ENCODE measurements at places on chromosomes 16 and 17.

- no peak for DNase-seq
These were observed 60.7 kb downstream of the HS3ST3A1 start for GRCh38 chr17:13541032-13541480.

DNA sequence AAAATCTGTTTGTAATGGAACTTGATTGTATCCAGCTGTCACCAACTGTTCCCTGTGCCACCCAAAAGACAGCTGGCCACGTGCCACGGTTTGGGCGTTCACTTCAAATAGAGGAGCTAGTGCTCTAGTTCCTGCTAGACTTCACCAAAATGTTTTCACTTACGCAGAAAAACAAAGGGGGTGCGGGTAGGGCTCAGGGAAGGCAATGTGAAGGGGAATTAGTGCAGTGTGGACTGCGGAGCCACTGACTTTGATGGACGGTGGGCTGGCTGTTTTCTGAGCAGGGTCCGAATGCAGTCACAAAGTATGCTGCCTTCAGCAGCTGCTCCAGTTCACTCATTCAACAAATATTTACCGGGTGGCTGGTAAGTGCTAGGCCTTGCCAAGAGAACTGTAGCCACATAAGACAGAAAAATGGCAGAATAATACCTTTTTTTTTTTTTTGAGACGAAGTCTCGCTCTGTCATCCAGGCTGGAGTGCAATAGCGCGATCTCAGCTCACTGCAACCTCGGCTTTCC lies 7.6 kb upstream of the CYTH1 start:
- peak; percentile 82 for DNase-seq

DNA sequence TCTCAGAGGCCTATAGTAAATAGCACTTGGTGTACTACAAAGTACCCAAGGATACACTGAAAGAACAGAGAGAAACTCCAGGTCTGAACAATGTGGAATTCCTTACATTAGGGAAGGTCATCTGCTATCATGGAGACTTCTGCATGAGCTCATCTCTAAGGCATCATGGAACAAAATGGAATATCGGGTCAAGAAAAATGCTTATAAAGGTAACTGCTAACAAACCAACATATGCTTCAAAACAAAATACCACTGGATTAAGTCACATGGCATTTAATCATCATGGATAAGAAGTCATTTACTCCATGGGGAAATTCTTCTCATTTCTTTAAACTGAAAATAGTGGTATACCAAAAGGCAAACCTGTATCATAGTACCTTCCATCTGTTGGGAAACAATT lies 34.2 kb downstream of the TXNDC11 start:
- no peak for DNase-seq

- no peak for DNase-seq
These were observed 2.5 kb downstream of the AATF start for GRCh38 chr17:36951084-36951789.

GRCh38 chr16:84712801-84713775 lies 13.3 kb downstream of the USP10 start:
- DNase-seq, result no peak

DNA sequence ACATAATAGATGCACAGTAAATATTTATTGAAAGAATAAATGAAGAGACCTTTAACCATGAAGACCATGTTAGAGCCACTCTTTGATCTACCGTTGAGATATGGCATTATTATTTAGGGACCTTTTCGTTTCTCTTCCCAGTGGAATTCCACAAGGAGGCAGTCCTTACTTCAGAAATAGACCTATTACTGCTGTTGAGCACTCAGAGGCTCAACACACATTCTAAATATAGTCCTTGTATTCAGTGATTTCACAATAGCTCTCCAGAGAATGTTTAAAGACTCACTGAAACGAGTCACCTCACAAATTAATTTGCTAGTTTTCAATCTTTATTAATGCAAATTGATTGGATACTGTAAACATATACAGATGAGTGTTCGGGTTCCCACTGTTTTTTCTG lies 603.8 kb downstream of the CDH8 start:
- DNase-seq, result no peak

Measured in naive thymus-derived CD8-positive, alpha-beta T cell (primary cell).